ENCODE measurements at places on chromosomes 5 and 9. TPM values are rescaled to one million over a fixed set of nuclear protein-coding genes. Genes with fewer than 3 reads are reported as not detected.
A peak's percentile ranks its signal among the peaks of the same experiment; 100 is the strongest.

- H3K36me3 ChIP-seq = peaks cover 75% of the 10 kb centered on the region
- peaks cover 31% of the 10 kb centered on the region for H3K4me1 ChIP-seq
These were observed 217.5 kb upstream of the OTULINL start for GRCh38 chr5:14364096-14364495.

GRCh38 chr9:69984831-69985230 lies 58.8 kb upstream of the MAMDC2 start:
- H3K27ac ChIP-seq = no peak overlapping the region
- peaks cover 32% of the 10 kb centered on the region for H3K4me1 ChIP-seq
- no peaks in the 10 kb centered on the region for H3K36me3 ChIP-seq
- no peaks in the 10 kb centered on the region for H3K27me3 ChIP-seq
- no peak overlapping the region for H3K4me3 ChIP-seq

DNA sequence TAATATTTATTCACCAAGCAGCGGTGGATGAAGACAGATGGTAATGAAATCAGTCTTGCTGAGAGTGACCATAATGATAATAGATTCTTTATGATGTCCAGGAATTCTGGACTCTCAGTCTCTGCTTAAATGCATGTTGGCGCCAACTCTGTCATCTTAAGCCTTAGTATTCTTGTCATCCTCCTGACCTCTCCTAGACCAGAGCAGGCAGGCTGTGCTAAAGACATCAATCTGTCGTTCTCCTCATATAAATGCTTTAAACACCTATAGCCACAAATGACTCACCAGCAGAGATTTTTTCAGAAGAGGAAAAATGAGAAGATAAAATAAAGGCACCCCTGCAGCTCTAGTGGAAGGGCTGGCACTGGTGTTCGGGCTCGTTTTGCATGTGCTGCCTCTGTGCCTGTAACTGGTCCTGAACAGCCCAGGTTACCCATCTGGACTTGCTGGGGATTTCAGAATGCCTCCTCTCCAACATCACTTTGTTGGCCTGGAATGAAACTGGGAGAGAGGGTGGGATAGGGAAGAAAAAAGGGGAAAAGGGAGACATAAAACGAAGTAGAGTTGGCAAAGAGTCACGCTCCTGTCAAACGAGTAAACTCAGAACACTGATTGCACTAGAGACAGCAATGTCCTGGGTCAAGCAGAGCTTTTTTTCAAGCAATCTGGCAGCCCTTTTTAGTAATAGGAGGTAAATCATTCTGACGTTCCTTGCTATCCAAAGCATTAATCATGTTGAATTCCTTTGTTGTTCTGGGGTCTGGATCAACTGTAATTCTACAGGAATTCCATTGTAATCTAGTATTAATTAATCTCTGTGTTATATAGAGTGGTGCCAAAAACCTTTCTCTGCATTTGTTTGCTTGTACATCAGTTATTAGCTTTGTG lies 195.5 kb upstream of the CLINT1 start:
- H3K4me3 ChIP-seq = no peak overlapping the region
- no peak overlapping the region for H3K27ac ChIP-seq
- H3K36me3 ChIP-seq = no peaks in the 10 kb centered on the region
- DNase-seq = peak; percentile 4
- H3K27me3 ChIP-seq = peaks cover 2% of the 10 kb centered on the region
- no peaks in the 10 kb centered on the region for H3K4me1 ChIP-seq

GRCh38 chr5:159581502-159582249 lies 251.4 kb upstream of the IL12B start:
- H3K4me1 ChIP-seq = peaks cover 9% of the 10 kb centered on the region
- no peaks in the 10 kb centered on the region for H3K36me3 ChIP-seq
- H3K27me3 ChIP-seq = peaks cover 11% of the 10 kb centered on the region

- no peak for DNase-seq
- H3K36me3 ChIP-seq = no peaks in the 10 kb centered on the region
- H3K4me1 ChIP-seq = no peaks in the 10 kb centered on the region
- peaks cover 6% of the 10 kb centered on the region for H3K27me3 ChIP-seq
- no peak overlapping the region for H3K27ac ChIP-seq
- no peak overlapping the region for H3K4me3 ChIP-seq
These were observed 35.5 kb downstream of the OR2Y1 start for GRCh38 chr5:180704362-180704761.

DNA sequence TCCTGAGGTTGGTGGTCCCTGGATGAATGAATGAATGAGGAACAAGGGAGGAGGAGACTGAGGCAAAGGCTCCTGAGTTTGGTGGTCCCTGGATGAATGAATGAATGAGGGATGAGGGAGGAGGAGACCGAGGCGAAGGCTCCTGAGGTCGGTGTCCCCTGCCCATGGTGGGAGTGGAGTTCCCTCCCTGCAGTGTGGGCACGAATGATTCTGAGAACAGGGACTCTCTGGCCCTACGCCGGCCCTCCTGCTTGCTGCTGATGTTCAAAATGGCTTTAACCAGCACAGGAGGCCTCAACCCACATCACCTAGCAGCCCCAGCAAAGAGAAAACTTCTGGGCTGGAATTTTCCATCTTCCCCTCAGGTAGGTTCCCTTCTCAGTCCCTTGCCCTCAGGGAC lies 377.8 kb downstream of the IRX2 start:
- H3K27me3 ChIP-seq = no peaks in the 10 kb centered on the region
- H3K4me3 ChIP-seq = no peak overlapping the region
- no peak overlapping the region for H3K27ac ChIP-seq
- H3K36me3 ChIP-seq = peaks cover 27% of the 10 kb centered on the region
- no peaks in the 10 kb centered on the region for H3K4me1 ChIP-seq

- peaks cover 3% of the 10 kb centered on the region for H3K36me3 ChIP-seq
- DNase-seq = peak; percentile 76
- peak overlapping the region; percentile 68 for H3K27ac ChIP-seq
These were observed 122.4 kb upstream of the NR5A1 start for GRCh38 chr9:124629600-124629999.

DNA sequence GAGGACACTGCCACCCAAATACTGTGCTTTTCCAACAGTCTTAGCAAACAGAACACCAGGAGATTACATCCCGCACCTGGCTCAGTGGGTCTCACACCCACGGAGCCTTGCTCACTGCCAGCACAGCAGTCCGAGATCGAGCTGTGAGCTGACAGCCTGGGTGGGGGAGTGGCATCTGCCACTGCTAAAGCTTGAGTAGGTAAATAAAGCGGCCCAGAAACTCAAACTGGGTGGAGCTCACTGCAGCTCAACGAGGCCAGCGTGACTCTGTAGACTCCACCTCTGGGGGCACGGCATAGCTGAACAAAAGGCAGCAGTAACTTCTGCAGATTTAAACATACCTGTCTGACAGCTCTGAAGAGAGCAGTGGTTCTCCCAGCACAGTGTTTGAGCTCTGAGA lies 28.8 kb downstream of the EPB41L4A start:
- no peaks in the 10 kb centered on the region for H3K4me1 ChIP-seq
- no peak for DNase-seq
- H3K27me3 ChIP-seq = peaks cover 8% of the 10 kb centered on the region
- no peak overlapping the region for H3K27ac ChIP-seq
- no peaks in the 10 kb centered on the region for H3K36me3 ChIP-seq

- DNase-seq = no peak
- no peaks in the 10 kb centered on the region for H3K36me3 ChIP-seq
- H3K27ac ChIP-seq = no peak overlapping the region
These were observed 60.5 kb upstream of the C5orf46 start for GRCh38 chr5:147966829-147967228.

DNA sequence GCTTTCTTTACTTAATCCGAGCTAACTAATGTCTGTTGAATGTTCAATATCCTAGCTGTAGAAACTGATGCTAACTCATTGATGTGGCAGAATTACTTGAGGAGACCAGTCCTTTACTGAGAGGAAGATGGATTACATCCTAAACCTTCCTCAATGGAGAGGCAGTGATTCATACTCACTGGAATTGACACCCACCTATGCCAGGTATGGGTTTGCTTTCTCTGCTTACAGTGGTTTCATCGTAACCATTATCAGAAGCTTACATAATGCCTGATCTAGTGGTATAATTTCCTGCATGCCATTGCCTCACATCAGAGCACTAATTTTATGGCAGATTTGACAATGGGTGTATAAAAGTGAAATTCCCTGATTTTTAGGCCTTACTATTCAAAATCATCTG lies 384.7 kb downstream of the ANXA1 start:
- H3K27me3 ChIP-seq = no peaks in the 10 kb centered on the region
- H3K36me3 ChIP-seq = no peaks in the 10 kb centered on the region
- no peak overlapping the region for H3K27ac ChIP-seq
- no peak overlapping the region for H3K4me3 ChIP-seq

- H3K36me3 ChIP-seq = peaks cover 55% of the 10 kb centered on the region
- peak overlapping the region; percentile 98 for H3K27ac ChIP-seq
- DNase-seq = no peak
- H3K4me3 ChIP-seq = peak overlapping the region; percentile 100
- H3K4me1 ChIP-seq = peaks cover 19% of the 10 kb centered on the region
These were observed 1.3 kb downstream of the MED10 start for GRCh38 chr5:6376974-6377520.

DNA sequence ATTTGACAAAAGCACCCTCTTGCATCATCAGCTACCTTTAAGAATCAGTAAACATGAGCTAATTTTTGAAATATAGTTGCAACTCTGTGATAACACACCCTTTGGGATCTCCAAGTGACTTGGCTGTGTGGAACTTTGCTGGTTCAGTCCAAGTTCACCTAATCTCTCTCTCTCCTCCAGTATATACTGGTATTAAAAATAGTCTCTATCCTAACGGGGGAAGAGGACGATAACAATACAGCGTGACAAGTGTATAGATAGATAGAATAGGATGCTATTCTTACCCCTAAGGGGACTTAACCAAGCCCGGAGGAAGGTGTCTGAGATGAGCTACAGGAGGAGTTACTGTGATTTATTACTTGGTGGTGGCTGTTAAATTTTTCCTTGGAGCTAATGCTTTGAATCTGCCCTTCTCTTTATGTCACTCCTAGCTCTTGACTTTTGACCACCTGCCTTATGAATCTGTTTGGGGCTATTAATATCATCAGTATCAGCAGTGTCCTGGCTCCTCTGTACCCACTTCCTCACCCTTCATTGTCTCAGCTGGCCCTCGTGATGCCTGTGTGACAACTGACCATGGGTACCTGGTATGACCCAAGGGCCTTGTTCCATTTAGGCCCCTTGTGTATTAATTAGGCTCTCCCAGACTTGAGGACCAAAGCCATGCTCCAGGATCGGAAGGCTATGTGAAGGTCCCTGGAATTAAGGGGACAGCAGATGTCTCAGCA lies 223.9 kb downstream of the SREK1 start:
- no peaks in the 10 kb centered on the region for H3K36me3 ChIP-seq
- peaks cover 7% of the 10 kb centered on the region for H3K27me3 ChIP-seq
- no peak for DNase-seq
- H3K4me3 ChIP-seq = no peak overlapping the region

- DNase-seq = no peak
- no peak overlapping the region for H3K4me3 ChIP-seq
- H3K4me1 ChIP-seq = no peaks in the 10 kb centered on the region
- no peaks in the 10 kb centered on the region for H3K27me3 ChIP-seq
These were observed 267.0 kb downstream of the EBF1 start for GRCh38 chr5:158832731-158833130.

- no peaks in the 10 kb centered on the region for H3K36me3 ChIP-seq
- H3K4me1 ChIP-seq = peaks cover 22% of the 10 kb centered on the region
- no peaks in the 10 kb centered on the region for H3K27me3 ChIP-seq
These were observed 793.3 kb downstream of the SEMA5A start for GRCh38 chr5:8752595-8752994.

GRCh38 chr9:33934188-33934878 lies 114.4 kb downstream of the UBAP2 start:
- H3K36me3 ChIP-seq = peaks cover 41% of the 10 kb centered on the region
- H3K4me1 ChIP-seq = peaks cover 8% of the 10 kb centered on the region
- H3K4me3 ChIP-seq = no peak overlapping the region
- peaks cover 1% of the 10 kb centered on the region for H3K27me3 ChIP-seq
- no peak for DNase-seq

DNA sequence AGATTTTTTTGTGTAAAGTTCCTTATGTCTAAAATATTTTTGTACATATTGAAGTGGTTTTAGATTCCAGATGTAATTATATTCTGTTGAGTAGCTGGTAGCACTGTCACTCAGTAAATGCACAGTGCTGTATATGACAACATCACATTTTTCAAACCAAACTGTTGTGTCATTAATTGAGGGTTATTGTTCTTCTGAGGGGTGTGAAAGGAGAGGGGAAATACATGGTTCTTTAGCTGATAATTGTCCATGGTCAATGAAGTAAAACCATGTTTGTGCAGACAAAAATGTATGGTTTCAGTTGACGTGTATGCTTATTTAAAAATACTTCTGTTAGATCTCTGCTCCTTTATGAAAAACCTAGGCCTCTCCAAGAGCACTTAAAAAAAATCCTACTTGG lies 3.3 kb downstream of the ZNF462 start:
- H3K4me1 ChIP-seq = peaks cover 49% of the 10 kb centered on the region
- no peaks in the 10 kb centered on the region for H3K36me3 ChIP-seq
- DNase-seq = no peak
- no peak overlapping the region for H3K4me3 ChIP-seq
- peaks cover 6% of the 10 kb centered on the region for H3K27me3 ChIP-seq

DNA sequence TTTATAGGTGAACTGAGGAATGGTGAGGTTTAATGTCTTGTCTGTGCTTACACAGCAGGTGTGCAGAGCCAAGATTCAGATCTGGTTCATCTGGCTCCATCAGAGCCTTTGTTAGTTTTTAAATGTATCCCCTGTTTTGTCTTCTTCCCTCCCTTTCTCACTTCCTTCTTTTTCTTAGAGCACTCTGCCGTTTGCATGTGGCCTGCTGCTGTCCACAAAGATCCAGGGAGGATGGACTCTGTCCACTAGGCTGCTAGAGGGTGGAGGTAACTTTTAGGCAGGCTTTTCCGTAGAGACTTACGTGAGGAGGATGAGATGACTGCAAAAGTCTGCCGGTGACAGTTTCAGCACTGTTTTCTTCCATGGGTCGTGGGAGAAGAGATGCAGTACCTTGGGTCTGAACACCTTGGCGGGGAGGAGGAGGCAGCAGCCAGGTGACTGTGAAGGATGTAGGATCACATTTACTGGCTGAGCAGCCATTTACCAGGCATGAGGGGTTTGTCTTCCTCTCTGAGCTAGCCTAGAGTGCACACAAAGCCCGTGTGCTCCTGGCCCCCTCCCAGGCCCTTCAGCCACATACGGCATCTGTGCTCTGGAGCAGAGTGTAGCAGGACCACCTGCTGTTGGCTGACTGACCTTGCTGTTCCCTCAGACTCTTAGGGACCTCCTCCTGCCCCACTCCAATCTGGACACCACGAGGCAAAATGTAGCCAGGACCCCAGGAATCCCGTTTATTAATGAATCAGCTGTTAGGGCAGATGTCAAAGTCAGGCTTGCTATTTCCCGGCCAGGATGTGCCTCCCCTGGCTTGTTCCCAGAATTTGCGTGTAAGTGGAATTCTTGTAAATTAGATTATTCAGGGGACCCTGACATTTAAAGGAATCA lies 1.8 kb downstream of the NTMT1 start:
- H3K4me3 ChIP-seq = peak overlapping the region; percentile 88
- peak overlapping the region; percentile 96 for H3K27ac ChIP-seq
- peaks cover 17% of the 10 kb centered on the region for H3K36me3 ChIP-seq
- H3K4me1 ChIP-seq = peaks cover 77% of the 10 kb centered on the region

SLC6A7 gene
- total RNA-seq = not detected

TLX3 gene
- not detected for total RNA-seq

PLPP7 gene
- 9.3 TPM for total RNA-seq

LRRC19 gene
- not detected for total RNA-seq

SAXO1 gene
- not detected for total RNA-seq

ACOT12 gene
- not detected for total RNA-seq

PCDHB16 gene
- 2.0 TPM for total RNA-seq

S1PR3 gene
- total RNA-seq = 17.2 TPM

RAI14 gene
- 277 TPM for total RNA-seq

NRG2 gene
- 0.15 TPM for total RNA-seq
